ENCODE measurements at places on chromosomes 7 and 10.

- DNase-seq, result no peak
These were observed 23.7 kb downstream of the ZNF503 start for GRCh38 chr10:75377869-75378268.

DNA sequence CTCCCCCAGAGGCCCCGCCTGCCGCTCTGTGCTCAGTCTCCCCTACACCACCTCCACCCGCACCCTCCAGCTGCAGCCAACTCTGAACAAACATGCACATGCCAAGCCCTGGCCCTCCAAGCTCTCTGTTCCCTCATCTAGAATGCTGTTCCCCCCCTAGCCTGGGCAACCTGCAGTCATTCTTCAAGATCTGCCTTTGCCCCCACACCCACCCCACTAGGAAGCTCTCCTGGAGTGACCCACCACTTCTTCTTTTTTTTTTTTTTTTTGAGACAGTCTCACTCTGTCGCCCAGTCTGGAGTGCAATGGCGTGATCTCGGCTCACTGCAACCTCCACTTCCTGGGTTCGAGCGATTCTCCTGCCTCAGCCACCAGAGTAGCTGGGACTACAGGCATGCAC lies 13.7 kb downstream of the MYL10 start:
- DNase-seq, result no peak

DNA sequence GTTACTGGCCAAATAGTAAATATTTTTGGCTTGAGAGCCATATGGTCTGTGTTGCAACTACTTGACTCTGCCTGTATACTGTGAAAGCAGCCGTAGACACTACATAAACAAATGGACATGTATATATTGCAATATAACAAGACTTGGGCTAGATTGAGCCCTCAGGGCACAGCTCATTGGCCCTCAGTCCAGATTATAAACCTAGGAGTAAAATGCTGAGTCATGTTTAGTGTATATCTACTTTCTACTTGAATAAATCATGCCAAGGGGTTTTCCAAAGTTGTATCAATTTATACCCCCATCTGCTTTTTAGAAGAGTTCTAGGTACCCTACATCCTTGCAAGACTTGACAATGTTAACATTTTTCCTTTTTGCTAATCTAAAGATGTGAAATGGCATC lies 27.4 kb upstream of the POU6F2 start:
- no peak for DNase-seq

DNA sequence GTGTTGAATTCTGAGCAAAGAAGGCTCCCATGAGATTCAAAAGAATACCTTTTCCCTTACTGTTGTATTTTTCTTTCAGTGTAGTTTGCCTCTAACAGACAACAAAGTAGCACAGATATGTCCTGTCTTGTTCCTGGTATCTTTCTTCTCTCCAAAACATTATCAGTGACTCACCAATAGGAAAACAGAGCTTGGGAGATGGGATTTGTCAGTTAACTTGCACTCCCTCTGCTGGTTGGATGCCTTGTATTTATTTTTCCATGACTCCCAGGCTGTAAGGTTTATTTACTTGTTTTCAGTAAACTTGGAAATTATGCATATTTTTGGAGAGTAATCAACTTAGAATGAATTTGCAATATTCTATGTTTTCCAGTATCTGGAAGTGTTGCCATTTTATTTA lies 129.7 kb downstream of the SAMD9 start:
- peak; percentile 56 for DNase-seq

DNA sequence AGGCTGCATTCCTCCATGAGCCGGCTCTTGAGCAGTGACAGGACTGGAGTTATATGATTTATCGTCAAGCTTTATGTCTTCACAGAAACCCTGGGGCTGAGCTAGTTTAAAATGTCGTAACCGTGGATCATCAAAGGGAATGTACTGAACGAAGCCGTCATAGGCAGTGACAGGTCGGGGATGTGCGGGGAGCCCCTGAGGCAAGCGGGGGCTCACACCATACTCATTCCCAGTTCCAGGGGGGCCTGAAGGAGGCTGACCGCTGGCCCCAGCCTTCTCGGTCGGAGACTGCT lies 30.7 kb downstream of the JCAD start:
- no peak for DNase-seq

DNA sequence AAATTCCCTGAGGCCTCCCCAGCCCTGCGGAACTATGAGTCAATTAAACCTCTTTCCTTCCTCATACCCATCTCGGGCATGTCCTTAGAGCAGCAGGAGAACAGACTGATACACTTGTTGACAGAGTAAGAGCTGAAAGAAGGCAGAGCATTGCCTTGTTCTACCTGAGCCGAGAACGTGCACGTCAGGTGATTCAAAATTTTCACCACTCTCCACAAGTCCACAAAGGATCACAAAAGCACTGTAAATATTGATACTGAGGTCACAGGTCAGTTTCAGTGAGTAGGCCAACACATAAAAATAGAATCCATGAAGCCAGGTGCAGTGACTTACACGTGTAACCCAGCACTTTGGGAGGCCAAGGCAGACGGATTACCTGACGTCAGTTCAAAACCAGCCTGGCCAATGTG lies 27.8 kb downstream of the DCLRE1C start:
- no peak for DNase-seq

GRCh38 chr7:82080254-82080927 lies 310.5 kb upstream of the HGF start:
- no peak for DNase-seq

- no peak for DNase-seq
These were observed 20.5 kb downstream of the SMNDC1 start for GRCh38 chr10:110284262-110284661.

DNA sequence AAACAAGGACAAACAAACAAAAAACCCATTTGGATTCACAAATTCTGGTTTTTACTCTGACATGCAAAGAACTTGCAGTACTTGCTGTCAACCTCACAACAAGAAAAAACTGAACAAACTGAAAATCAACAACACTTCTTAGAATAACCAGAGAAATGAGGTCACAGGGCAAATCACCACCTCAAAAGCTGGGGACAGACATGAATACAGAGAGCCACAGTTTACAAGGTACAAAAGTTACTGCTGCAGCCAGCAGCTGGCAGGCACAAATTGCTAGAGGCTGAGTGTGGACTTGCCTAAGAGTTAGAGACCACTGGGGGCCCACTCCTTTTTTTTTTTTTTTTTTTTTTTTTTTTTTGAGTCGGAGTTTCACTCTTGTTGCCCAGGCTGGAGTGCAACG lies 15.0 kb upstream of the RNF32 start:
- DNase-seq, result no peak

DNA sequence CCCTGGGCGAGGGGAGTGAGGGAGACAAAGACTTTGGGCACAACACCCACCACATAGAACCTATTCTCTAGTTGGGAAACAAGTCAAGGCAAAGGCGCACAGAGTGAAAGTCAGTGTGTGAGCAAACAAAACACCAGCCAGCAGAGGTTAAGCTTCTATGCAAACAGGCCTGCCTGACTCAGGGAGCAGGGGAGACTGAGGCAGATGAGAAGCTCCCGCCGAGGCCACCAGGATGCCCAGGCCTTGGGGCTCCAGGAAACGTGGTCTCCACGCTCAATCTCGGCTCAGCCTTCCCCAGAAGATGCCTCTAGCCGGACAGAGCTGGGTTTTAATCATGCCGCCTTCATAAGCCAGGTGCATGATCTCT lies 74.1 kb upstream of the KCNMA1 start:
- no peak for DNase-seq

- no peak for DNase-seq
These were observed 515 bp downstream of the FASTK start for GRCh38 chr7:151080067-151080521.

DNA sequence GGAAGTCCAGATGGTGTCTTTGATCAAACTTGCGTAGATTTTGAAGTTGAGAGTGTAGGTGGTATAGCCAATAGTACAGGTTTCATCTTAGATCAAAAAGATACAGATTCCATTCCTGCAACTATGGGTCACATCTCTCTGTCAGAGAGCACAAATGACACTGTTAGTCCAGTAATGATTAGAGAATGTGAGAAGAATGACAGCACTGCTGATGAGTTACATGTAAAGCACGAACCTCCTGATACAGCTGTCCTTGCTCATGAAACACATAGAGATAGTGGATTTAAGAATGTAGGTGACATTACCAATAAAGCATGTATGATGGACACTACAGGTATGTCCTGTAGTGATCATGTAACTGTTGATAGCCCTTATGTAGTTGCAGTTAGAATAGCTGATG lies 59.1 kb downstream of the LOXL4 start:
- no peak for DNase-seq

DNA sequence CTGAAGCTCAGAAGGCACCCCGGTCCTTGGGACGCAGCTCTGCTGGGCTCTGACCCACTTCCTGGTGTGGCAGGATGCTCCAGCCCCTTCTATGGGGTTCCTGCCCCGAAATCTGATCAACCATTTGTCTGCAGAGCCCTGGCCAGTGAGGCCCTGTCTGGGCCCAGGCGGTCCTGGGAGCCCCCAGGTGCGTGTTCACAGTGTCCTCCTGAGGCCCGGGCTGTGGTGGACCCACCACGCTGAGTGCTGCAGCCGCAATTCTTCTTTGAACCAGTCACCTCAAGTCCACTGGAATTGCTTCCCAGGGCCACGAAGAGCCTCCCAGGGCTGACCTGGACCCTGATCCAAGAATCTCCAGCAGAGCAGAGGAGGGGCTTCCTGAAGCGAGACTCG lies 19.1 kb downstream of the KNDC1 start:
- no peak for DNase-seq

DNA sequence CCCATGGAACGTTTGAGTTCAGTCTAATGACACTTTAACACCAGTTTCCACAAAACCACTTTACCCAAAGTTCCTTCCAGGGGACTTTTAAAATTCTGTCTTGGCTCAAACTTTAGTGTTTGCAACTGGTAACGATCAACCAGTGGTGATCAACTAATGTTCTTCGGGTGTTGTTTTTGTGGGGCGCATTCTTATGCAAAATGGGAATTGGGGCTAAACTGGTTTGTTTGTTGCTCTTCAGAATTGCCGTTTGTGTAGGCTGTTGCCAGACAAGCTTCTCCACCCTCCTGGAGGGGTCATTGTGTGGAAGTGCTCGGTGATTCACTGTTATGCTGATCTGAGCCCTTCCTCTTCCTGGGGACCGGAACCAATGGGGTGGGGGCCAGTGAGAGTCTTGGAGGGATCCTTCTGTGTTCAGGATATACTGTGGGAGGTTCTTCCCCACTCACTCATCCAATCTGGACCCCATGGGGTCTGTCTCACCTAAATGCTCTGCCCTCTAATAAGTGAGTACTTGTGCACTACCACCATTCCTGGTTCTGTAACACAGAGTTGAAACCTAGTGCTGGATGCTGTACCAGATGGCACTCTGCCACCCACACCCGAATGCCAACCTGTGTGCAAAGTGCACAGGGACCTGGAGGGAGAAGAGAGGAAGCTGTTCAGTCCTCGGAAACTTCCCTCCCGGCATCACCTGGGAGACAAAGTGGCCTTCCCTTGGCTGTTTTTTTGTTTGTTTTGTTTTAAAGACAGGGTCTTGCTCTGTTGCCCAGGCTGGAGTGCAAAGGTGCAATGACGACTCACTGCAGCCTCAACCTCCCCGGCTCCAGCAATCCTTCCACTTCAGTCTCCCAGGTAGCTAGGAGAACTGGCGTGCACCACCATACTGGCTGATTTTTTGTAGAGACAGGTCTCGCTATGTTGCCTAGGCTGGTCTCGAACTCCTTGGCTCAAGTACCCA lies 2.1 kb downstream of the NFE2L3 start:
- DNase-seq, result peak; percentile 11

DNA sequence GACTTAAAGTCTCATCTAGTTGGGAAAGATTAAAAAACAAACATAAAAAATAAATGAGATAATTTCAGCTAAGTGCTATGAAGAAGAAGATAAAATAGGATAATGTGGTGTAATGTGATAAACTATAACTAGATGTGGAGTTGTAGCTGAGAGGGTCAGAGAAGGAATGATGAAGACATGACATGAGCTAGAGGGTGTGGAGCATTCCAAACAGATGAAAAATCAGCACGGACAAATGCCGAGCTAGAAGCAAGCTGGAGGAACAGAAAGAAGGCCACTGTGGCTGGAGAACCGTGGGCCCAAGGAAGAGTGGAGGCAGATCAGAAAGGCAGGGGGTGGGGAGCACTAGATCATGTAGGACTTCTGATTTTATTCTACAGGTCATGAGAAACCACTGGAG lies 70.6 kb downstream of the CDK6 start:
- no peak for DNase-seq

DNA sequence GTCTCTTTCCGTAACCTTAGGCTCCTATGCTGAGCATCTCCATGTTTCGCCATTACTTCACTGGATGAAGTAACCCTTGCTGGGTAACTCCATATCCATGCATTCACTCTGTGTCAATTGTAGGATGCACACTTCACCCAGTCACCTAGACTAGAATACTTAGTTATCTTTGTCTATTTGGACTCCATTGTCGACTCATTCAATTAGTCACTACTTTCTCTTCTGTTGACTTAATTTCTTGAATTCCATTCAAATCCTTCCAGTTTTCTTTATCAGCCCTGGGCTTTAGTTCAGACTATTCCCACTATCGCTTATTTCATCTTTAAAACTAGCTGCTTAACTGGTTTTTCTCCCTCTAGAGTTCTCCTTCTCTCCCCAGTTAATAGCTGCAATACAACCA lies 111.3 kb upstream of the TNS3 start:
- DNase-seq, result no peak

DNA sequence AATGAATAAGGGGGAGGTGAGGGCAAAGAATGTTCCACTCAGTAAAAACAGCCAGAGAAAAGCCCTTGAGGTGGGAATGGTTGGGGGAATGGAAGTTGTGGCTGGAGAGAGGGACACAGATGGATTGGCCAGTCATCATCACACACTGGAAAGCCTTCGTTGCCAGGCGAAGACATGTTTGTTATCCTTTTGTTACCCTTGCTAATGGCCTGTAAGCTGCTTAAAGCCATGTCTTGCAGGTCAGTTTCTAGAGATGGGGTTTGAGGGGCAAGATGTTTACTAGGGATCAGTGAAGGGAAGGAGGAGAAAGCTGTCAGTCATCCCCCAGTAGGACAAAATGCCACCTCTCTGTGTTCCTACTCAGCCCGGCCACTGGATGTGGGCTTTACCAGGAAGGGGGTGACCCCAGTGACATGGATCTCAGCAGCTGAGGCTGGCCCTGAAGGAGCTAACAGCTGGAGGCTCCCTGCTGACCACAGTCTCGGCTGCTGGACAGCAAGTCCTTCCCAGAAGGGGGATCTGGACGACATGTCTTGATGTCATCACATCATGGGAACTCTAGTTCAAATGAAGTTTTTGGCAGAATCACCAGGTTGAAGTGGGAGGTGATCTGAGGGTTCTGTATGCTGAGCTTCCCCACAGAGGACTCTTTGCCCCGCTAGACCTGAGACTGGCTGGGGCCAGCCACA lies 66.2 kb downstream of the TBXAS1 start:
- no peak for DNase-seq

- no peak for DNase-seq
These were observed 595.2 kb downstream of the AUTS2 start for GRCh38 chr7:70193514-70193913.

DNA sequence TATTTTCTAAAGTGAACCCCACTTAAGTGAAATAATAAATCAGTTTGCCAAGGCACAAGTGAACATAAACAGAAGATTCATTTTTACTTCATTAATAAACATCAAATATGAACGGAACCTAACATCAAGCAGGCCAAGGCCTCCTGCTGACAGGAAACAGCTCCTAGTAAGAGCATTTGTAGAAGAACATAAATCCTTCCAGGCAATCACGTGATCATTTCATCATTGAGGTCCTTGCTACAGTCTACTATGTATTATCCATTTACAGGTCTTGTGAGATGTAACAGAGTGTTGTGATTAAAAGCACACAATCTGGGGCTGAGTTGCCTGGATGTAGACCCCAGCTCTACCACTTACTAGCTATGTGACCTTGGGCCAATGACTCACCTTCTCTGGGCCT lies 70.6 kb downstream of the CALD1 start:
- DNase-seq, result no peak

GRCh38 chr7:24477398-24478136 lies 95.7 kb upstream of the PALS2 start:
- peak; percentile 31 for DNase-seq

GRCh38 chr10:119129721-119130120 lies 25.8 kb downstream of the DENND10 start:
- no peak for DNase-seq
